ENCODE measurements at places on chromosomes 7 and 10. TPM values are rescaled to one million over a fixed set of nuclear protein-coding genes. Genes with fewer than 3 reads are reported as not detected.
A peak's percentile ranks its signal among the peaks of the same experiment; 100 is the strongest.

- no peak for DNase-seq
Measured at GRCh38 chr10:96488161-96488935, 25.4 kb downstream of the TLL2 start.

DNA sequence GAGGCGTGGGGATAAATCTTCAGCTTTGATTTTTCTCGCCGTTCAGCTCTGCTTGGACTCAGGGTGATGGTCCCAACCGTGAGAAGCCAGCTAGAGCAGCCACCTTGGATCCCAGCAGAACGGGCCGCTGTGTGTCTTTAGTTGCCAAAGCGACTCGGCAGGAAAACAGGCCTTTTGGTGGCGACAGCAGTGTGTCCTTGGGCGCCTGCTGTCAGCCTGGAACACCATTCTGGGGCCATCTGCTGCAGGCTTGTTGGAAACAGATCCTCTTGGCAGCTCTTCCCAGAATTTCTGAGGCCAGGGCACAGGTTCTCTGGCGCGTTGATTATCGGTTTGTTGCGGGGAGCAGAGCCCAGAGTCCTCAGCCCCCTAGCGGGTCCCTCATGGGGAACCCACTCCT is 97.6 kb downstream of the CUX1 start:
- no peak for DNase-seq

Gene COL28A1
- 10.4 TPM for polyA plus RNA-seq

Gene SPDYE1
- polyA plus RNA-seq: 3.1 TPM

DNA sequence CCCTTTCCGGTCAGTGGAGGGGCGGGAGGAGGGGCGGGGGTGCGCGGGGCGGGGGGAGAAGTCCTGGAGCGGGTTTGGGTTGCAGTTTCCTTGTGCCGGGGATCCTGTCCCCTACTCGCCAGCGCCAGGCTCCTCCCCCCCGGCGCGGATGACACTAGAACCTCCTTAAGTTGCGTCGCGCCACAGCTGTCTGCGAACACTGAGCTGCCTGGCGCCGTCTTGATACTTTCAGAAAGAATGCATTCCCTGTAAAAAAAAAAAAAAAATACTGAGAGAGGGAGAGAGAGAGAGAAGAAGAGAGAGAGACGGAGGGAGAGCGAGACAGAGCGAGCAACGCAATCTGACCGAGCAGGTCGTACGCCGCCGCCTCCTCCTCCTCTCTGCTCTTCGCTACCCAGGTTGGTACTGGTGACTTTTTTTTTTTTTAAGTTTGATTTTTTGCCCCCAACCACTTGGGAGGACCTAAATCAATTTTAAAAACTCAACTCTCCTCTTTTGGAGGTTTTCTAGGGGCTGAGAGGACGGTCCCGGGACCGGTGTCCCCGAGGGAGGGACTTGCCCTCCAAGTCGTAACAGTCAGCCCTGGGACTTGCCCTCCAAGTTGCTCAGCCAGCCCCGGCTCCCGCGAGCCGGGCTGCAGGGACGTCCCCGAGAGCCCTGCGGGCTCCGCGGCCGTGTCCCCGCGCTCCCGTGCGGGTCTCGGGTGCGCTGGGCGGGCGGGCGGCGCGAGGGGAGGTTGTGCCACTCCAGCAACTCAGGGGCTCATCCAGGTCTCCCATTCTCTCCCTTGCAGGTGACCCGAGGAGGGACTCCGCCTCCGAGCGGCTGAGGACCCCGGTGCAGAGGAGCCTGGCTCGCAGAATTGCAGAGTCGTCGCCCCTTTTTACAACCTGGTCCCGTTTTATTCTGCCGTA is at the start of gene GATA3:
GATA3 (plus strand) TSS at position 195 of the 914 bp plus-strand sequence. CDS start 968 bp downstream, outside the sequence.
- DNase-seq: peak; percentile 83
